ENCODE measurements at places on chromosomes 4 and X.

GRCh38 chr4:174860588-174860987, 31.5 kb upstream of the GLRA3 start:
- DNase-seq, result no peak

GRCh38 chr4:26238778-26239679, 81.8 kb upstream of the RBPJ start:
- DNase-seq, result peak; percentile 46

DNA sequence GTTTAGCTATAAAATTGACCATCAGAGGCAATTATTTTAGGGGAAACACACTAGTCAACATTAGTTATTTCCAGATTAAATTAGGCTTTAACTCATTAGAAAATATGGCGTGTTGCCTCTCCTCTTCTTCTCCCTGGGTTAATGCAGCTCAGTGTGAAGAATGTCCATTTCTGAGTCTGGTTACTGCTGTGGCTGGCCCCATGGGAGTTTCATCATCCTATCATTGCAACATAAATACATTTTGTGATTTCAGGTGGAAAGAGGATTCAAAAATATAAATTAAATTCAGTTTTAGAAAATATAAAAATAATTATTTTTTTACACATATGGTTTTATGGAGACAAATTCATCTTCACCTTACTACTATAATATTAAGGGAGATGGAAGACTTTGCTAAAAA, 288.5 kb upstream of the ARSJ start:
- DNase-seq, result peak; percentile 54

DNA sequence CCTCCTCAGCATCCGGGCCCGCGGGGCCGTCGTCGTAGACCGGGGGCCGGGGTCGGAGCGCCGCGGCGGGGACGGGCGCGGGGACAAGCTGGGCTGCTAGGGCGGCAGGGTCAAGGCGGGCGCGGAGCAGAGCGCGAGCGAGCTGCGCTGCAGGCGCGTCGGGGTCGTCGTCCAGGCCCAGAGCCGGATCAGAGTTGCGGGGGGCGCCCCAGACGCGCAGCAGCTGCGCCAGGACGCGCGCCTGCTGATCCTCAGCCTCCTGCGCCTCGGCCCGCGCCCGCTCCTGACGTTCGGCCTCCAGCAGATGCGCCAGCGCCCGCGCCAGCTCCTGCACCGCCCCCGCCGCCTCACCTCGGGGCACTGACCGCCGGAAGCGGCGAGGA, 3.5 kb downstream of the PCSK1N start:
- no peak for DNase-seq

DNA sequence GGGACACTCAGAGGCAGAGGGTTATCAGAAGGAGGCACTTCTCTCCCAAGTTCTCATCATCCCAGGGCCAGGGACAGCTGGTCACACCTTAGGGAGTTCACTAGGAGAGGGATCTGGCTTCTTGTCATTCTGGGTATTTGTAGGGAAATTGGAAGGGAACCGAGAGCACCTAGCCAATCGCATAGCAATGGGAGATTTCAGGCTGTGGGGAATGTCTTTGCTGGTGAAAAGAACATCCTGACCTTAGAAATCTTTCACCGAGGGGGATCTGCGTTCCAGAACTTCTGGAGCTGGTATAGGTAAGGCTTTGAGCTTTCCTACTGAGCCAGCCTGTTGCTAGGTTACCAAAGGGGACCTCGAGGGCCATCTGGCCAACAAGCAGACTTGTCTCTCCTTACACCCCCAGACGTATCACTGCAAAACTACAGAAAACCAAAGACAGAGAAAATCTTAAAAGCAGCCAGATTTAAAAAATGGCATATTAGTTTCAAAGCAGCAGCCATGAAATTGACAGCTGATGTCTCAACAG, 6.8 kb downstream of the HTT-AS start:
- DNase-seq, result no peak
